Ureter (tissue), 1 donor: ENCODE measurements at places on chromosomes 5 and 9. TPM values are rescaled to one million over a fixed set of nuclear protein-coding genes. Genes with fewer than 3 reads are reported as not detected.
A peak's percentile ranks its signal among the peaks of the same experiment; 100 is the strongest.

DNA sequence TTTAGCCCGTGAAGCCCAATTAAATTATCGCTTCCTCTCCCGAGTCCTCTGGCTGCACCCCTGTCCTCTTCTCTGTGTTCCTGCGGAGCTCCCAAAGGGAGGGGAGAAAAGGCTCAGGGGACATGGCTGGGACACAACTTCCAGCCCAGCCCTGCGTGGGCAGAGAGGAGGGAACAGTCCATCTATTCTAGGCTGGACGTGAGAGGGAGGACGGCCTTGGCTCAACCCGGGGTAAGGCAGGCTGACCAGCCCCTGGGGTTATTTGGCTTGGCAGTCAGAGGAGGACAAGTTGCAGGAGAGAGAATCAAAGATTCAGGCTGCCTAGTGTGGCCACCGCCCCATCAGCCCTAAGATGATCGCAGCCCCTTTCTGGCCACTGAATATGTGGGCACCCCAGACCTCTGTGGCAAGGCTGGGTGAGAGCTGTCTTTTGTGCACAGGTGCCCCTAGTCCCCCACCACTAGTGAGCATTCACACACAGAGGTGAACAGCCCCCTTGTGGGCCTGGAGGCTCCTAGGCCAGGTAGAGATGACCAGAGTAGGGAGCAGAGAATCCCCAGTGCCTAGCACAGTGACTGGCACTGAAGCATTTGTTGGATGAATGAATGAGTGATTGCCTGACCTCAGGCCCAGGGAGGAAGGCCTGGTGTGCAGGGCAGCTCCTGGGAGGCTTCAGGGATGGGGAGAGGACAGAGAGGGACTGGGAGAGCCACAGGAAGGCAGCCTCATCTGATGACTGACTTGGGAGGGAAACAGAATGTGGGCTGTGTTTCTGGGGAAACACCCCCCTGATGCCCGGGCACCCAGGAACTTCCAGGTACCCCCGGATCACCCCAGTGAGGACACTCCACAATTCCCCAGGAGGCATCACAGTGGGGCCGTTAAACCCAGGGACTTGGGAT is 133.9 kb downstream of the C9orf50 start:
- DNase-seq = peak; percentile 85

AIF1L gene
- total RNA-seq = 13.2 TPM

TAF9 gene
- total RNA-seq = 49.8 TPM

CDH9 gene
- total RNA-seq = not detected

TAF11L5 gene
- total RNA-seq = not detected

- DNase-seq = no peak
These were observed 1191.7 kb upstream of the CDH6 start for GRCh38 chr5:30001826-30002225.

- DNase-seq = no peak
These were observed 110.0 kb upstream of the PRR16 start for GRCh38 chr5:120354126-120354525.

GRCh38 chr9:133203506-133204075 is 5.5 kb downstream of the OBP2B start:
- peak; percentile 28 for DNase-seq

DNA sequence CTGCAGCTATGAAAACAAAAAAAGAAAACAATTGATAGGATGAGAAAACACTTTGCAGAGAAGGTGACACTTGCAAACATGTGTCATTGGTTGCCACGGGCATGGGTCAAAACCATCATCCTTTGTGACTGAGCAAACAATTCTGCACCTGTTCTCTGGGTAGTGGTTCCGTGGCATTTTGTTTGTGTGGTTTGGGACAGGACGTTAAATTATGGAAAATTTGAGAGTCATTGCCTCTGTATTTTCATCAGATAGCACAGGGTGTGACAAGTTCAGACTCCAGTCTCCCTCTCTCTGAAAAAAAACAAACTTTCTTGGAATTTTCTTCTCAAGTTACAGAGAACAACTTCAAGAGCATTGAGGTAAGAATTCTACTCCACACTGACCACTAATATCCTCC is 113.4 kb upstream of the HMHB1 start:
- DNase-seq = no peak

CXXC5 gene
- total RNA-seq = 28.7 TPM

DDX4 gene
- not detected for total RNA-seq

- DNase-seq = no peak
These were observed 102.8 kb upstream of the DAP start for GRCh38 chr5:10863763-10864383.

TSSK1B gene
- total RNA-seq = 2.1 TPM

UTP15 gene
- 31.8 TPM for total RNA-seq

GRCh38 chr5:33513462-33514185 is 72.9 kb downstream of the TARS1 start:
- DNase-seq = no peak

ST8SIA4 gene
- 6.5 TPM for total RNA-seq

MAP3K1 gene
- 26.7 TPM for total RNA-seq

- no peak for DNase-seq
These were observed 55.4 kb downstream of the STK32A start for GRCh38 chr5:147290261-147290660.

GRCh38 chr9:1979741-1980367 is 35.3 kb upstream of the SMARCA2 start:
- no peak for DNase-seq
